ENCODE measurements at places on chromosomes 16 and 17. TPM values are rescaled to one million over a fixed set of nuclear protein-coding genes. Genes with fewer than 3 reads are reported as not detected.
A peak's percentile ranks its signal among the peaks of the same experiment; 100 is the strongest.

CHST4 gene
- total RNA-seq = not detected

CNGB1 gene
- not detected for total RNA-seq

CLEC18B gene
- not detected for total RNA-seq

NPIPB6 gene
- 0.55 TPM for total RNA-seq

RAP1GAP2 gene
- total RNA-seq = 1.7 TPM

DNA sequence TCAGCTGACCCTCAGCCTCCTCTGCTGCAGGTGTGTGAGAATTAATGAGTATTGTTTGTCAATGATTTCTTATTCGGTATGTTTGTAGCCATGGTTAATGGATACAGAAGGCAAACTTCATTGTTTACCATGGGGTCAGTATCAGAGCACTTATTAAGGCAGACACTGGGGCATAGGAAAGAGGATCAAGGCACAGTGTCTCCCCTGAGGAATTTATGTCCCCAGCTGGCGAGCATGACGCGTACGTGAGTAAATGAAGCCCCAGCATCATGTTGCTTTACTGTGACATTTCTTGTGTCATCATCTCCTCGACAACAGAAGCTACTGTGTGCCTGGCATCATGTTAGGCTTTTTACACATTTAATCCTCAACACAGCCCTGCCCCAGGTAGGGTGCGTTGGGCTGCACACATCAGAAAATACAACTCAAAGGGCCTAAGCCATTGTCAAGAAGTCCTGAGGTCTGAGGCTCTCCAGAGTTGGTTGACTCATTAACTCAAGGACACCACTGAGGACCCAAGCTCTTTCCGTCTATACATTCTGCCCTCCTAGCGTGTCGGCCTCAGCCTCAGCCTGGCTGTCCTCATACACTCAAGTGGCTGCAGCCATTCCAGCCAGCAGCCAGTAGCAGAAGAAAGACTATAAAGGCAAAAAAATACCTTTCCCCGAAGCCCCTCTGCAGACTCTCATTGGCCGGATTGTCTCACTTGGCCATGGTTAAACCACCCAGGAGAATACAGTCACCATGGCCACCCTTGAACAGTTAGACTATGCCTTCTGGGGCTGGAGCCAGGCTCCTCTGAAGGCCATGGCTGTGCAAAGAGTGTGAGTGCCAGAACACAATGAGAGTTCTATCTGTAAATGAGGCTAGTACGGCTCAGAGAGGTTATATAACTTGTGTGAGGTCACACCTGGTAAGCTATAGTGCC lies 13.9 kb upstream of the ZCCHC14 start:
- DNase-seq = no peak

- no peak for DNase-seq
Measured at GRCh38 chr16:86868786-86869185, 290.4 kb downstream of the FOXL1 start.

DNA sequence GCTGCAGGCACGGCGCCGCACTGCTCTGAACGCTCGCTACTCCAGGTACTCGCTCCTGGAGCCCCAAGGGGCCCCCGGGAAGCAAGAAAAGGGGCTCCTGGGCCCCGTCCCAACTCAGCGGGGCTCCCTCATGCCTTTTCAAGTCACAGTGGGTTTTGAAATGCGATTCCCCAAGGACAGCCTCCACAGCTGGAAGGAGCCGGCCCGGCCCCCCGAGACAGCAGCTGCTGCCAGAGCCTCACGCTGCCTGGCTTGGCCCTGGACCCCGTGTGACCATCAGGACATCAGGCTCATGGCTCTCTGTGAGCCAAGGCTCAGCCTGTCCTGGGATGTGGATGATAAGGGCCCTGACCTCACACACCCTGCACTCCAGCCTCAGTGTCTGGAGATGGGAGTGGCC lies 80.6 kb downstream of the LMF1 start:
- no peak for DNase-seq

DNA sequence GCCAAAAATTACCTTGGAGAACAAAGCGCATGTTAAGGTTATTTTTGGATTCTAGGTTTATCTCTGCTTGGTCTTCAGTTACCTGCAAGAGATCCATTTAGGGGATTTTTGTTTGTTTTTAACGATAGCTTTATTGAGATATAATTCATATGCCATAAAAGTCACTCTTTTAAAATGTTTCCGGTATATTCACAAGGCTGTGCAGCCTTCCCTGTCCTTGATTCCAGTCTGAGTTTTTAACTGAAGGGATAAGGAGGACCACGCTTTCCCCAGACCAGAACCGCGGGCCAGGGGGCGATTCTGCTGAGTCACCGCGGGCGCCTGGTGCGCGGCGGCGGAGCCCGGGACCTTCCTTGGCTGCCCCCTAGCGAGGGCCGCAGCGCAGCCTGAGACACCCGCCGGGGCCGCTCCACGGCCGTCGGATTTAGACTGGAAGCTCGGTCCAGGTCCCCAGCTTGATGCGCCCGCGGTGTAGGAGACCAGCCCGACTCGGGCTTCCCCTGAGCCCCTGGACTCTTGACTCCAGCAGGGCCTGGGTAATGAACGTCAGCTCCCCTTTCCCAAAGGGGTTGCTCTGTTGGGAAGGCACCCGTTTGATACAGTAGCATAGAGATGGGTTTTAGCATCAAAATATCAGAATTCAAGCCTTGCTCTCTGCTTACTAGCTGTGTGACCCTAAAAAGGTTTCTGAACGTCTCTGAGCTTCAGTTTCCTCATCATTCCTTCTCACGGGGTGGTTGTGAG lies 50.0 kb upstream of the STH start:
- DNase-seq = peak; percentile 71

GRCh38 chr16:3348547-3349167 lies 7.0 kb upstream of the OR2C1 start:
- DNase-seq = no peak
